ENCODE measurements at places on chromosomes 5 and 9. TPM values are rescaled to one million over a fixed set of nuclear protein-coding genes. Genes with fewer than 3 reads are reported as not detected.

GPR151 gene
- total RNA-seq, result not detected

IRGM gene
- not detected for total RNA-seq

KLF9 gene
- total RNA-seq, result 6.3 TPM

NOXA1 gene
- 0.14 TPM for total RNA-seq

LRRC19 gene
- not detected for total RNA-seq

SPACA9 gene
- 2.0 TPM for total RNA-seq

RASEF gene
- 11.6 TPM for total RNA-seq

PAX5 gene
- under 0.01 TPM for total RNA-seq

GLRA1 gene
- not detected for total RNA-seq

ANXA2R gene
- total RNA-seq, result 2.2 TPM

GRCh38 chr9:114655689-114656088 is 1.9 kb downstream of the TEX53 start:
- no peak for DNase-seq

DNA sequence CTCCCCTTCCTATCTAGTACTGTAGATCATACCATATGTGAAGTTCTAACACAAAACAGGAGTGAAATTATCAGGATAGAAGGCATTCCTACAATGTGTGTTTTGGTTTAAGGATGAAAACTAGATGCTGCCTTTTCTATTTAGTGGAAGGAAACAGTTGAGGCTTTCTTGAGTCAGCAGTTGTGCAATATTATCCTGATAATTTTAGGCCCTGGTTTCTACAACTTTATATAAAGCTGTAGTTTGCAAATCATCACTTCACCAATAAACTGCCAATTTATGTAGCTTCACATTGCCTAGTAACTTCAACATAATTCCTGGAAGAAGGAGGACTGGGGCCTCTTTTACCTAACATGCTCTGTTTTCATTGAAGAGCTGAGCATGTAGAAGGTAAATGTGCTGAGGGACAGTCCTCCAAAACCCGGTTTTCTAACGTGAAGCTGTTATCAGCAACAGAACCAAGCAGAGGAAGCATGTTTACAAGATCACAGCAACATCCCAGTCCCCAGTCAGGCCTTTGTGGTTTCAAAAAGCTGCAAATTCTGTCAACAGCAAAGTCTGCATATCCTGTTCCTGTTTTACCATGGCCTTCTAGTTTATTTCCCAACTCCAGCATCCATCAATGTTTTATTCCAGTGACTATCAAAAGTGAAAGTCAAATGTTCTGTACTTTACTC is 513.4 kb upstream of the MEF2C start:
- DNase-seq, result no peak

GRCh38 chr5:43073597-43074546 is 33.8 kb upstream of the ANXA2R start:
- no peak for DNase-seq

- DNase-seq, result no peak
These were observed 383.5 kb downstream of the GLIS3 start for GRCh38 chr9:3916411-3916810.

DNA sequence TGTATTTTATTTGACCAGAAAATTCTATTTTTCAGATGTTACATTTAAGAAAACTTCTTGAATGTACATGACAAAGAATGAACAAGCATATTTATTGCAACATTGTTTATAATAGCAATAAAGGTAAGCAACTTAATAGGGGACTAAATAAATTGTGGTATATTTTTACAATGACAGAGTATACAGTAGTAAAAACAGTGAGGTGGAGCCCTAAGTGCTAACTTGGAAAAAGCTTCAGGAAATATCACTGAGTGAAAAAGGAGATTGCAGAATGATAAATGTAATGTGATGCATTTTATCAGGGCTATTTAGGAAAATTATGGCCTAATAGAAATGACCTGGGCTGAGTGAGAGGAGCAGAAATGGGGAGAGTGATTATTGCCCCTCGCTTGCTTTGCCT is 56.5 kb upstream of the SEMA6A start:
- no peak for DNase-seq

DNA sequence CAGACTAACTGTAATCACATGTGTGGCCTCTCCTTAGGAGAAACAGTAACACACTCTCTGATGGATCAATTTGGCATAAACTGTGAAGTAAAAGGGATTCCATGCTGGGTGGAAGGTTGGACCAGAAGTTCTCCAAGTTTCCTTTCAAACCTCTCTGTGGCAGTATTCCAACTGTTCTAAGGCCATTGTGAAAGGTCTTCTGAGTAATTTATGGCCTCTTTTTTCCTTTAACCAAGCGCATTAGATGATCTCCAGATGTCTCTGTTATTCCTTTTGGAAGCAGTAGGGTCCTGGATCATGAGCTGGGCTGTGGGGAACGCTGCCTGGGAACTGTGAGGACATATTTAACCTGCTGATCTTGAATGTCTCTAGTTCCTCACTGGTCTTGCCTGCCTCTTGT is 80.6 kb upstream of the IL6ST start:
- no peak for DNase-seq

GRCh38 chr9:129958796-129959195 is 84.2 kb downstream of the FNBP1 start:
- DNase-seq, result no peak

DNA sequence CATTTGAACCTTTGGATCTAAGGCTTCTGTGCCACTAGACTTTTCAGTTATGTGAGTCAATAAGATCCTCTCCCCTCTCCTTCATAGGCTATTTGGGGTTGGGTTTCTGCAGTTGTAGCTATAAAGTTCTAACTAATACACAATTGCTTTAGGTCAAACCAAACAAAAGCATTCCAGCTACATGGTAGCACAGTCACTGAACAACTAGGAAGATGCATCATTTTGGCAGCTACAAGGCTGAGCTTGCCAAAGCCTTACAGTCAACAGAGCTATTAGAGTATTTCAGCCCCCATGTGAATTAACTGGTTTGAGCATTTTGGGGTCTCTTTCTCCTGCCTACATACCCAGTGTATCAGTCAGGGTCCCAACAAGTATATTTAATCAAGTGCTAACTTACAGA is 234.6 kb downstream of the ZNF608 start:
- DNase-seq, result no peak

DNA sequence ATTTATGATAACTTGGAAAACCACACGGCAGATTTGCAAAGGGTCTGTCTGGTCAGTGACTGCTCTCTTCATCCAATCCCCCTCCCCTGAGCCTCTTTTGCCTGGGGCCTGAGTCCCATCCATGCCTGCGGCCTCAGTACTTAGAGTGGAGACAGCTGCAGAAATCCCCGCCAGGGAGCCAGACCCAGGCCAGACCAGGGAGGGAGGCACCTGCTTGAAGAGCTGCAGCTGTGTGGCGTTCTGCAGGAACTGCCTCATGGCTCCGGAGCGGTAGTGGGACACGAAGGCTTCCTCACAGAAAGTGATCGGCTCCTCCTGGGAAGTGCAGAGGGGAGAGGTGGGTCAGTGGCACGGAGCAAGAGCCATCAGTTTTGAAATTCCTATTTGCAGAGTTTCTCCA is 101.6 kb downstream of the CRB2 start:
- DNase-seq, result no peak

DNA sequence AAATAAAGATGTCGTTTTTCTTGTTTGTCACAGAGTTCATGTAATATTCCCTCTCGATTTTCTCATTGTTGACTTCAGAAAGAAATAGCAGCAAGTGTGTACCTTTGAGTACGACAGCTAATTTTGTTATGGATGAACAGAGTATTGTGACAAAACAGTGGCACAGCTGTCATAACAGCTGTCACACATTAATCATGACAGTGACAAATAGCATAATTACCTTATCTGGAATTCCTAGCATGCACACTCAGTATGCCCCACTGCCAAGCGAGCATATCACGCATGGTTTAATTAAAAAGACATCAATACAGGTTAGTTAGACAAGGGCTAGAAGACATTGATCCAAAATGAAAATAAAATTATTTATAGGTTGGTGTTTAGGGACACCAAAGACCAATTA is 375.1 kb downstream of the SPATA31D1 start:
- DNase-seq, result no peak

DNA sequence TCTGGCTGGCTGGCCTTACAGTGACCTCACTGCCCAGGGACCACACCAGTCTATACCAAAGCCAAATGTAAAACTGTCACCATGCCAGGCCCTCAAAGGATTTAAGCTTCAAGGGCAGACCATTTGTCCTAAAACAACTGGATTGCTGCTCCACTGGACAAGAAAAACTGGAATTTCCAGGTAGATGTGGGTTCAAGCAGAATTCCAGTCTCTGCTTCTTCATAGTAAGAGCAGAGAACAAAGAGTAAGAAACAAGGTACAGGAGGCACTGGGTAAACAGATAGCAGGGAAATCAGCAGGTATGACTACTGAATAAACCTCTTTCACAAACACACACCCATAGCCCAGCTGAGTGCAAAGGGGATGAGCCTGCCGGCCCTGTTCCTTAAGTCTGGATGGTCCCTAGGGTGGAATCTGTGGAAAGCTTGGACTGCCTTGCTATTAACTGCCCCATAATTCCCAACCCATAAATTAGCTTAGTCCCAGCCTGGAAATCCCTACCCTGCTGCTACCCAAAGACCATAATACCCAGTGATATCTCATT is 5.5 kb downstream of the B4GALT1 start:
- DNase-seq, result no peak

- DNase-seq, result no peak
These were observed 362.0 kb upstream of the CDH10 start for GRCh38 chr5:25006734-25007133.

DNA sequence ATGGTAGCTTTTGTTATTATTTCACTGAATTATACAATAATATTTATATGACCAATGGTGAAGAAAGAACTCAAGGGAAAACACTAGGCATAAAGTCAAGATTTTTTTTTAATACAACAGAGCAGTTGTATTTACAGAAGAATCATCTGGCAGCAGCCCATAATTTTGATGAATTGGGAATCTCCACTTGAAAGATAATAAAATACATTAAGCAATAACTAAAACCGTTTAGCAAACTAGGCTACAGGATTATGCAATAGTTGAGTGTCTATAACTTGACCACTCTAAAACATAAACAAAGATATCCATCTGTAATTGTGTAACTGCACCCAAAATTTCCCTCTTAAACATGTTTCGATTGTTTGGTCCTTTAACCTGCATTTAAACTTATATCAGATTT is 80.8 kb downstream of the SNCAIP start:
- no peak for DNase-seq

- no peak for DNase-seq
These were observed 184.4 kb upstream of the EFNA5 start for GRCh38 chr5:107855171-107855570.

- DNase-seq, result no peak
These were observed 14.3 kb downstream of the DIPK1B start for GRCh38 chr9:136726631-136727191.

DNA sequence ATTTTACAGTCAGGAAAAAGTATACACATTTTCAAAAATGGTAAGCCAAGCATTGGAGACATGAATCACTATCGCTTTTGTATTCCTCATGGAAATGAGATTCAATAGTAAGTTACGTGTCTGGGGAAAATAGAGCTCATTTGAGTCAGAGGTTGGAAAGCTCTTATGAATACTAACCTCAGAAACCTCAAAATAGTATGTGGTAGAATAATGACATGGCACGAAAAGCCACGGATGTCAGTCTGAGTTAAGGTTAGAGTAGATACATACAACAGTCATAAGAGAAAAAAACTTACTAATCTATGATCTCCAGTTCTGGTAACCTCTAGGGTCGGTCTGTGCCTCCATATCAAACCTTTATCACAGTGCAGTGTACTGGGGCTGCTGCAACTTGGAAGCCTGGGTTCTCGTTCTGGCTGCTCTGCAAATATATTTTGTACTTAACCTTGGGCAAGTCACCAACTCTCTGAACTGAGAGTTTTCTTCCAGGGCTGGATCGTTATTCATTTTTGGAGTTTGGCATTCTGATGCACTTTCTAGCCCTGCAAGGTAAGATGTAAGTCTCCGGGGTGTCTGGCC is 31.8 kb downstream of the MAP1B start:
- no peak for DNase-seq

- DNase-seq, result no peak
These were observed 5.8 kb upstream of the CARNMT1 start for GRCh38 chr9:75033791-75034473.

DNA sequence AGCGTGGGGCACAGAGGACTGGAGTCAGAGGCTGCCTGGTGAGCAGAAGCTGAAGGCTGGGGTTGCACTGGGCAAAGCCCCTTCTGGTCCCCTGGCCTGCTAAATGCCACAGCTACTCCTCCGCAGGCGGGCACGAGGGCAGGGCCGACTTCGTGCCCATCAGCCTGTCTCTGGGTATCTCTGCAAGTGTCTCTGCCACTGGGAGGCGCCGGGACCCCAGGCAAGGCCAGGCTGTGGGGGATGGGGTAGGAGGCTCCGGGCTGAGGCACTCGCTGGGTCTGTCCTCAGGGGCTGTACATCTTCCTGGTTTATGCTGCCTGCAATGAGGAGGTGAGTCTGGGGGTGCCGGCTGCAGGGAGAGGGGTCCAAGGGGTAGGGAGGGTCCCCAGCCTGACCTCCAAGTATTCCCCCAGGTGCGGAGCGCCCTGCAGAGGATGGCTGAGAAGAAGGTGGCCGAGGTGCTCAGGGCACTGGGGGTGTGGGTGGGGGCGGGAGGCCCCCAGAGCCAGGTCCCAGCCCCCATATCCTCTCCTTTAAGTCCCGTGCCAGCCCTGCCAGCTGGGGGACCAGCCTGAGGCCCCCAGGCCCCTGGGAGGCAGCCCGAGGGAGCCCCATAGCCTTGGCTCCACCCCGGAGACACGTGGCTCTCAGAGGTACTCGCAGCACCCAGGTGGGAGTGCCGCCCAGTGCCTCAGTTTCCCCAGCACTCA is 25.1 kb downstream of the ADGRD2 start:
- no peak for DNase-seq

DNA sequence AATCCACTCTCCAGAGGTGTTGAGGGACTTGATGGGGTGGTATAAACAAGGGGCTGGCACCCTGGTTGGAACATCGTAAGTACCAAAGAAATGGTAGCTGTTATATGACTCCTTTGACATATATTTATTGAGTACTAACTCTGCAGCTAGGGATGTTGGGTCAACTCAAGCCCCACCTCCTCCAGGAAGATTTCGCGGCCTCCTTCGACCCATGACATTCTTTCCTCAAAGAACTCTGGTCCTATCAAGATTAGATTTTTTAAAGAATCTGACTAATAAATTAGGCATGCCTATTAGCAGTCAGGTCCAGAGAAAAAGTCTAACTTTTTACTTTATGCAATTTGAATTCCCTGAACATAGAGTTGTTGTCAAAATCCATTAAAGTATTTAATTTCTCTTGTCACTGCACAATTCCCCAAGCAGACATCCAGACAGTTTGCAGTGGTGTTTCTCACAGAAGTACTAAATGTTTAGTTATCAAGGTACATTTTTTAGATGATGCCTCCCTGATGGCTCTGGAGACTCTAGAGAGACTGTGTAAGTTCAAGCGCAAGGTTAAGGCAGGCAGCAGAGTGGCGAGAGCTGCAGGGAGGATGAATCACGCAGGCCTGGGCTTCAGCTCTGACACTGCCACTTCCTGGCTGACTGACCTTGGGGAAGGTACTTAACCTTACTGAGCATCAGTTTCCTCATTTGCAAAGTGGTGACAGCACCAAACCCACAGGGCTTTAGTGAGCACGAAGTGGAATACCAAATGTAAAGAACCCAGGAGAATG is 209.6 kb downstream of the TTLL11 start:
- DNase-seq, result no peak

GRCh38 chr5:66585291-66585690 is 10.9 kb upstream of the MAST4 start:
- DNase-seq, result no peak

Measured in epithelial cell of proximal tubule (primary cell).